ENCODE measurements at places on chromosomes 4 and X.

GRCh38 chr4:118345813-118346212 is 7.0 kb downstream of the PRSS12 start:
- no peak for DNase-seq

GRCh38 chrX:136055651-136056221 is 70.5 kb downstream of the SLC9A6 start:
- no peak for DNase-seq

GRCh38 chrX:10356979-10357378 is 200.2 kb downstream of the CLCN4 start:
- no peak for DNase-seq

GRCh38 chr4:119493419-119493818 is 135.2 kb downstream of the PDE5A start:
- peak; percentile 22 for DNase-seq

DNA sequence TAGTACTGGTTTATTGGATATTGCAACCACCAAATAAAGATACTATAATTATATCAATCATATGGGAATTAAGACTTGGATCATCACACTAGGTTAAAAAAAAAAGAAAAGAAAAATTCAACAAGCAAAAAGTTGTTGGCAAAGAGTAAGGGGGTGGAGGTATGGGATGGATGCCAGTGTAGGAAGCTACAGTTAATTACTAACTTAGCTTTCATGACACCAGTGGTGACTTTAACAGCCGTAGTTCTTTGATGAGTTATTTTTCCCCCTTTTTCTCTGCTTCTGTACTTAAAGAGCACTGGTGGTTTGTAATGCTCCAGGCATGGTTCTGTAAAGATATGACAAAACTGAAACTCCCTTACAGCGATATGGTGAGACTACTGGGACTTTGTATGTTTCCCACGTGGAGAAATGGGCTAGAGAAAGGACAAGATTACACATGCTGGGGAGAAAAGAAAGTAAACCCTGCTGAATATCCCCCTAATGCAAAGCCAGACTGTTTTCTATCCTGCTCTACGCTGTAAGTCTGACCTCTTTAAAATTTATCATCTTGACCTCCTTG is 210.8 kb downstream of the SPOCK3 start:
- no peak for DNase-seq

DNA sequence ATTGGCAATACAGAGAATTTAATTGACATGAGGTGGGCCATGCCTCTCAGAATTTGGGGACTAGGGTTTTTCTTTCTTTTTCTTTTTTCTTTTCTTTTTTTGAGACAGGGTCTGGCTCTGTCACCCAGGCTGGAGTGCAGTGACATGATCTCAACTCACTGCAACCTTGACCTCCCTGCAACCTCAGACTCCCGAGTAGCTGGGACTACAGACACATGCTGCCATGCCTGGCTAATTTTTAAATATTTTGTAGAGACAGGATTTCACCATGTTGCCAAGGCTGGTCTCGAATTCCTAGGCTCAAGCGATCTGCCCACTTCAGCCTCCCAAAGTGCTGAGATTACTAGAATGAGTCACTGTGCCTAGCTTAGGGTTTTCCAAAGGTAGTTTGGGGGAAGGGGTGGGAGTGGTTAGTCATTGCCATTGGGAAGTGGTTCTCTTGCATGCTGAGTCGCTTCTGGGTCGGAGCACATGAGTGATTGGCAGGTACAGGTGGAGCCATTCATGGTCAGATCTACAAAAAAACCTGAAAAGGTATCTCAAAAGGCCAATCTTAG is 54.5 kb downstream of the MID2 start:
- no peak for DNase-seq

DNA sequence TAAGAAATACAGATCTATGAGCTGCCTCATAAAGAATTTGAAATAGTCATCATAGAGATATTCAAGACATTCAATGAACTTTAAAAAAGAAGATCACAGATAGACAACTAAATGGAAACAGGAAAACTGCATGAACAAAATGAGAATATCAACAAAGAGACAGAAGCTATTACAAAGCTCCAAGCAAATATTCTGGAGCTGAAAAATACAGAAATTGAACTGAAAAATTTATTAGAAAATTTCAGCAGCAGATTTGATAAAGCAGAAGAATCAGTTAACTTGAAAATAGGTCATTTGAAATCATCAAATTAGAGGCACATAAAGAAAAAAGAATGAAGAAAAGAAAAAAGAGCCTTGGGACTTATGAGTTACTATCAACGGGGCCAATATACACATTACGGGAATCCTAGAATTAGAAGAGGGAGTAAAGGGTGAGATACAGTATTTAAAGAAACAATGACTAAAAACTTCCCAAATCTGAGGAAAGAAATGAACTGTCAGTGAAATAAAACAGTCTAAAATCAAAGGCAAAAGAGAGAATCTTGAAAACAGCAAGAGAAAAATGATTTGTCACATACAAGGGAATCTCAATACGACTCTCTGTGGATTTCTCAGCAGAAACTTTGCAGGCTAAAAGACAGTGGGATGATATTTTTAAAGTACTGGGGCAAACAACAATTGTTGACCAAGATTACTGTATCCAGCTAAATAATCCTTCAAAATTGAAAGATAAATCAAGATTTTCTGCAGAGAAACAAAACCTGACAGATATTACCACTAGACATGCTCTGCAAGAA is 641.6 kb downstream of the ANKRD50 start:
- DNase-seq = no peak

- no peak for DNase-seq
Measured at GRCh38 chr4:108596344-108596743, 24.0 kb upstream of the RPL34 start.

GRCh38 chrX:10681167-10681566 is 60.8 kb upstream of the MID1 start:
- no peak for DNase-seq

GRCh38 chr4:20532116-20532790 is 168.0 kb upstream of the PACRGL start:
- DNase-seq = no peak

DNA sequence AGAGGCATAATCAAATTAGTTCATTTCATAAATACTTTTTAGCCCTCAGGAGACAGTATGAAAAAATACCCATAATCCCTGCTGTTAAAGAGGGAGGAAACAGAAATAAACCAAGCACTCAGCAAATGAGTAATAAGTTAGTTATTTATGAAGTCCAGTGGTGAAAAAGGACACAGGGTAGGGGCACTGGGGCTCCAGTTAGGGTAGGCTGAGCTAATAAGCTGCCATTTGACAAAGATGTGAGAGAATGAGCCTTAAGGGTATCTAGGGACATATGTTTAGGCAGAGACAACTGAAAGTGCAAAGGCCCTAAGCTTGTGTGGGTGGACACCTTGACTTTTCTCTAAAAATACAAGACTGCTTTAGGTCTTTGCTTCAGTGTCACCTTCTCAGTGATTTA is 94.4 kb downstream of the IL15 start:
- DNase-seq = no peak

GRCh38 chrX:129636175-129636681 is 18.5 kb downstream of the APLN start:
- no peak for DNase-seq

GRCh38 chrX:13142891-13143290 is 98.5 kb upstream of the FAM9C start:
- no peak for DNase-seq
